K562 (cell line): ENCODE measurements at places on chromosomes 2 and 18.

DNA sequence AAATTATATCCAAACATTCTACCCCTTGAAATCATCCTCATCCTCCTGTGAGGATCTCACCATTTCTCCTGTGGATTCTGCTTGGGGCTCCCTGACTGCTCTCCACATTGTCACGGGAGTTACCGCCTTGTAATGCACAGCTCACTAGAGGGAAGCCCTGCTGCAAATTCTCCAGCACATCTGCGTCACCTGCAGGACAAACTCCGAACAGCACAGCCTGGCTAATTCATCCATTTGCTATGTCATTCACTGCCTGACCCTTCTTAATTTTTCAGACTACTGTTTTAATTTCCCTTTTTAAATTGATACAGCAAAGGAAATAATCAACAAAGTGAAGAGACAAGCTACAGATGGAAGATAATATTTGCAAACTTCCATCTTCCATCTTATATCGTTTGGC, 627.4 kb downstream of the FBXO15 start:
- DNase-seq = no peak

GRCh38 chr2:124048664-124049063, 23.6 kb downstream of the CNTNAP5 start:
- DNase-seq = no peak

- DNase-seq = no peak
These were observed 19.4 kb downstream of the ITGB1BP1 start for GRCh38 chr2:9403924-9404323.

DNA sequence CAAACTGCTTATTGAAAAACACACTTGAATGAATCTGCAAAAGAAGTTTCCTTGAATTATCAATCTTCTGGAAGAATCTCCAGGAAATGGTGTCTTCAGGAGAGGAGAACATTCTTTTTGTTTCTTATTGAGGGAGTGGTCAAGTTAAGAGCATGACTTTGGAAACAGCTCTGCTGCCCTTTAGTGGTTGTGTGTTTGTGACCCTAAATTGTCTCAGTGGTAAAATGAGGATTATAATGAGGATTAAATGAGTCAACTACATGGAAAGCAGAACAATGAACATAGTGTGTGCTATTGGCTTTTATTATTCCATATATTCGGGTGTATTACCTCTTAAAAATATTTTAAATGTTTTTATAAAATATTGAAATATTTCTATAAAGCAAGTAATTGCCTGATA, 44.8 kb upstream of the TANC1 start:
- DNase-seq = no peak

- no peak for DNase-seq
These were observed 157.9 kb downstream of the PXDN start for GRCh38 chr2:1586251-1586922.

GRCh38 chr2:165450156-165450555, 19.3 kb upstream of the CSRNP3 start:
- no peak for DNase-seq

DNA sequence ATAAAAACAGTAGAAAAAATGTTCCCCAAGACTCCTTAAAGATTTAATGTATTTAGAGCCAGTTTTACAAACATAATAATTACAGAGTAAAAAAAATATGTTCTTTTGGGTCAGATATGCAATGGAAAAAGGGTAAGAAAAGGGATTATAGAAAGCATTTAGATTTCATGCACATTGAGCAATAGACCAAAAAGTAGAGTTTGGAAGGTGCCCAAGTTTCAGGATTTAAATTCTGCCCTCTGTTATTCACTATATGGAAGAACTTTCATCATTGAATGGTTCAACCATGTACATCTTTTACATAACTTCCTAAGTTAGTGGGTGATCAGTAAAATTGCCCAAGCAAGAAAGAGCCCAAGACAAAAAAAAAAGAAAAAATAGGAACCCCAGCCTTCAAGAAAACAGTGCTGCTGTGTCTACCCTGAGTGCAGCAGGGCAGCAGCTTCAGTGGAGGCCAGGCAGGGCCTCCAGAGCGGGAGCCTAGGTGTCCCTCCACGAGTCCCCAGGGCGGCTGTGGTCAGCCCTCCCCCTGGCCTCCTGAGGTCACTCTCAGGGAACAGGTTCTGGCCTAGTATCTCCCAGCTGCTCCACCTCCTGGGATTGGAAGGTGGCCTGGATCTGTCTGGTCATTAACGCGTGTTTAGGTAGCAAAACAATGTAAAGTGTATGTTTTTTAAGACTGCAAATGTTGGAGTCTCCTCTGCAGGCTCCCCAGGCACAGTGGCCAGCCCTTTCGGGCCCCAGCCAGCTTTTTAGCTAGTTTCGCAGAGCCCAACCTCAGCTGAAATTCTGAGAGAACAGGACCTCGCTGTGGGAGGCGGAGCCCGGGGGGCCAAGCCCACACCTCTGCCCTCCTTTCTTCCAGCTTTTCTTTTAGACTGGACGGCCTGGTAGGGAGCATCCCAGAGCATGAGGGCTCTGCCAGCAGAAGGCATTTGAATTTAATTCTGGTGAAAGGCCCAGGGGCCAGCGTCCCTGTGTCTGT, 77.3 kb downstream of the TEX51 start:
- DNase-seq = no peak

- DNase-seq = no peak
These were observed 457.2 kb upstream of the CDH20 start for GRCh38 chr18:60875957-60876507.

- no peak for DNase-seq
These were observed 278.4 kb upstream of the FIGN start for GRCh38 chr2:164014068-164014731.

DNA sequence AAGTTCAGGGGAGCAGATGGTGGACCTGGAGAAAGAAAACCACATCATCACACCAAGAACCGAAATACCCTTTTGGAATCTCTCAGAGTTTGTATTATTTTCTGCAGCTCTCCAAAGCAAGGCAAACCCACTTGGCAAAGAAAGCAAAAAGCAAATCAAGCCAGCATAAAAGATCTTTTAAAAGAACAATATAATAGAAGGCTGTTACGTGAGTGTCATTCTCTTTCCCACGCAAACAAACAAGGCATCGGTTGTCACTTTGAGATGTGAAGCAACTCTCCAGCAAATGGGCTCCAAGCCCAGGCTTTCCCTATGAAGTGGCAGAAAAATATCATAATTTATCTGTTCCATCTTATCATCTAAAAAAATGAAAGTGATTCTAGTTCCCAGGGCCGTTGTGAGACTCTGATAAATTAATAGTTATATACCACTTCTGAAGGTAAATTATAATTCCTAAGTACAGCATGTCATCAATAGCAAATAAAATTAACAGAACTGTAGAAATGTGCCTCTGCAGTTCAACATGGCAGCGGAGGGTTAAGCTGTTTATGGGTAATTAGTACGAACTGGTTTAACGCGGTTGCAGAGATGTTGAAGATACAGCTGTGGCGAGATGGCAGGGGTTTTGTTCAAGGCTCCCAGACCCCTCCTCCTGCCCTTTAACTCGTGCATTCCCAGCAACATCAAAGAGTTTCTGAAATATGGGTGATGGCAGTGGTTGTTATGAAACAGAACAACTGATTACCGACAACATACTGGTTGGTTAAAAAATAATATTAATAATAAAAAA, 89.2 kb downstream of the EPHA4 start:
- DNase-seq = no peak
